PC-9 (cell line): ENCODE measurements at places on chromosomes 3 and 15. TPM values are rescaled to one million over a fixed set of nuclear protein-coding genes. Genes with fewer than 3 reads are reported as not detected.

DNA sequence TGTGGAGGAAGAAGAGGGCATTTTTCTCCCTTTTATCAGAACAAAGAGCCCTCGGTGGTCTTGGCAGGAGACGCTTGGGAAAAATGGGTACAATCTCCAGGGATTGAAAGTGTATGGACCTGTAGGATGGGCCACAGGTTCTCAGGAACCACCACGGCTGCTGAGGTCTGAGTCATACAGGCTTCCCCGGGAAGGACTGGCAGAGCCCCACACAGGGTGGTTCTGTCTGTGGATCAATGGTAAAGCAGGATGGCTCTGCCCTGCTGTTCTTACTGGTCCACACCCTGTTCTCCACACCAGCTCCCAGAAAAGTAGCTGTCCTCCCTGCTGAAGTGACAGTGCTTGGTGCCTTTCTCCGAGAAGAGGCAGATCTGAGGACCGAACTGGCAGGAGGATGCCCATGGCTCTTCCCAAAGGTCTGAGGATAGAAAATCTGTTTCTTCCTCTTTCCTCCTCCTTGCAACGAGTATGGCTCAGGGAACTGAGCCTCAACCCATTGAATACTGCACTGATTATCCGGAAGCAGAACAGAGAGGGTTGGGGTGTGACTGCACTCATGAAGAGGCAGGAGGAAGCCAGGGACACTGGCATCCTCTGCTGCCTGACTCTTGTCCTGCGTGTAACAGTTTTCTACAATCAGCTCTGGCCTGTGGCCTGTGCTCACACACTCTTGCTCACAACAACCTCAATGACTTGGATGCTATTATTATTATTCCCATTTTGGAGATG, 39.0 kb downstream of the KIF9 start:
- no peak for DNase-seq

DNA sequence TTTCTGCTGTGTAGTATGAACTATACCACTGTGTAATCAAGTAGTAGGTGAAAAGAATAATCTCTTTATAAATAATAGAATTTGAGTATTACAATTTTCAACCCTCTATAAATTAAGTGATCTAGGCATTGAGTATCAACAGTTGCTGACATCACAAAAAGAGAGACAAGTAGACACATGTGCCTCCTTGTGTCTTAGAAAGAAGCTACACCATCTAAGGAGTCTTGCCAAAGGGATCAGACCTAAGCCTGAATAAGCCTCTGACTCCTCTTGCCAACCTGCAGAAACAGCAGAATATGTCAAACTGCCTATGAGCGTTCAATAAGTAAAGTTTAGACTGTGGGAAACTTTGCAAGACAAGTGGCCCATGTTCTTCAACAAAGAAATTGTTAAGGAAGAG, 5.8 kb upstream of the MTMR10 start:
- DNase-seq: no peak

GRCh38 chr3:107985496-107985895, 105.3 kb downstream of the CD47 start:
- no peak for DNase-seq

- no peak for DNase-seq
Measured at GRCh38 chr3:197023241-197023997, 6.2 kb downstream of the MELTF start.

DNA sequence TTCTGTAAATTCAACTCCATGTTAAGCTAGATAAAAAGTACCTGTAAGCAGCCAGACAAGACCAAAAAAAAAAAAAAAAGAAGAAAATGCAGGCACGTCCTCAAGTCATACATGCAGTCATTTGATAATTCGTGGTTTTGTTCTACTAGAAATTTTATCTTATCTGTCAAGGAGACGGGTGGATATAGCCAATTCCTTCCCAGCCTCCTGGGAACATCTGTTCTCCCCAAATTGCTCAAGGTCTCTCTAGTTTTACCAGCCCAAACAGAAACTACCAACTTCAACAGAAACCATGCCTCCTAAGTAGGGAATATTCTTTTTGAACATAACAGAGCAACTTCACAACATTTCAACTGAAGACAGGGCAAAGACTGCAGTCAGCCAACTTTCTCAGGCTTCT, 19.5 kb downstream of the RYK start:
- no peak for DNase-seq

NRG4 gene
- total RNA-seq: 5.2 and 11.3 TPM in 2 replicates

AMIGO3 gene
- 1.0 TPM in 1 of 2 replicates, not detected in the other for total RNA-seq

PAQR5 gene
- total RNA-seq: 4.9 and 5.1 TPM in 2 replicates
